Ovary (tissue), 10 donors: ENCODE measurements at places on chromosomes 7 and 10. TPM values are rescaled to one million over a fixed set of nuclear protein-coding genes. Genes with fewer than 3 reads are reported as not detected.

DNA sequence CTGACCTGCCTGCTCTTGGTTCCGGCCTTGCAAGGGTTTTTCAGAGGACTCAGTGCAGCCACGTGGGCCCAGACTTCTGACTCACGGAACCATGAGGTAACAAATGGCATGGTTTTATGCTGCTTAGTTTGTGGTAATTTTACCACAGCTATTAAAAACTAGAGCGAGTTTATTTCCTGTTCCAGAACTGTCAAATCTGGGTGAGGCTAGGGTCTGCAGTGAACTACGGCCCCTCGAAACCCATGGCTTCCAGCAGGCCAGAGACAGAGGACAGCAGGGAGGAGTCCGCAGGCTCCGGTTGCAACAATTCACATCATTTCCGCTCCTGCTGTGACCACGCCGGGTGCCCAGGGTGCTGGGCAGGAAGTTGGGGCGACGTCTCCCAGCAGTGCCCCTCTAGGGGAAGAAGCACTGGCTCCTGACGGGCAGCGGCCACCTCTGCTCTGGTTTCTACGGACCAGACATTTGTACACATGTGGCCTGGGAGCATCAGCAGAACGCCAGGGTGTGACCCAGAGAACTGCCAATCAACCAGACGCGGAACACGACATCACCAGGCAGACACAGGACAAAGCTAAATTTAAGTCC lies 74.8 kb downstream of the ADARB2 start:
- no peak for DNase-seq

DNA sequence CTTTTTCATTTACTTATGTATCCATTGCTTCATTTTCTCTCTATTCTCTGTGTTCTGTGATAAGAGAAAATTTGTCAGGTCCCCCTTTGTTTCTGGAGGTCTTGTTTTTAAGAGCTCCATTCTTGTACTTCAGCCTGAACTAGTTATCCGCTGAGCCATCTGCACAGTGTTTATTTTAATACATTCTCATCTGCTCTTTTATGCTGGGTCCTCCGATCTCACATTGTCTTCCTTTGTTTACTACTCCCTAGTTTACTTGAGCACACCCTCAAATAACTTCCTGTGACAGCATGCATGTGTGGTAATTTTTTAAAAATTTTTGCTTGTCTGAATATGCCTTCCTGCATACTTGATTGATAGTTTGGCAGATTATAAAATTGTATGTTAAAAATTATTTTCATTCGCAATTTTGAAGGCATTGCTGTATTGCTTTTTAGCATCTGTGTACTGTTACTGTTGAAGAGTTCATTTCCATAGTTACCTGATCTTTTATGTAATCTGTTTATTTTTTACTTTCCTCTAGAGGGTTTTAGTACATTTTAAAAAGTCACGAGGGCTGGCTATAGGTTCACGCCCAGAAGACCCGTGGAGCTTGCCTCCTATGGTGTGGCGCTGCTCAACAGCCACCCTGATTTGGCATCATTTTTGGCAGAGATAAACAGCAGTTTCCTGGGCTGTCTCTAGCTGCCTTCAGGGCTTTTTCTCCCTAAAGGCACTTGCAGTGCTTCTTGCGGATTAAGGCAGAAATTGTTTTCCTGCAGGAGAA lies 31.9 kb downstream of the RSBN1L start:
- no peak for DNase-seq

- no peak for DNase-seq
Observed at GRCh38 chr10:89643431-89643811, 1.6 kb downstream of the PANK1 start.

GRCh38 chr7:98281757-98282606 lies 496 bp downstream of the BRI3 start:
- peak; percentile 81 for DNase-seq

DNA sequence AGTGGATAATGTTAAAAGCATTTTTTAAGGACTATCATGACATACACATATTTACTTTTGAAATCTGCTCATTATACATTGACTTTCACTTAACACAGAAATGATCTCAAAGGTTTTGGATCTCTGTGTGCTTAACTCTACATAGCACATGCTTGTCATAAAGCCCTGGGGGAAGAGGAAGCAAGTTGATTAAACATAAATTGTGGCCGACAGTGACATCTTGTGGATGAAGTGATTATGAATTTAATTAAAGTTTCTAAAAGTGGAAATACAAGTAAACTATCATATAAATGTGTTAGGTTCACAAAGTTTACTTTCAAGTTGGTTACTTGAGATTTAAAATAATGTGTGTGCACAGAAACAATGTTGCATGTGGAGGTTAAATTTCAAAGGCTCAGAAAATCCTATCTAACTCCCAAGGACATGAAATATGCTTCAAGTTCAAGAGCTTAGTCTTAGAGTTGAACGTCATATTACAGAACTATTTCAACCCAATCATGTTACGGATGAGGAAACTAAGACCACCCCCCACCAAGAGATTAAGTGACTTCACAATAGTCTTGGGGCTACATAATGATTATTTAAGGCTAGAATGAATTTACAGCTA lies 1247.8 kb downstream of the GATA3 start:
- no peak for DNase-seq

DNA sequence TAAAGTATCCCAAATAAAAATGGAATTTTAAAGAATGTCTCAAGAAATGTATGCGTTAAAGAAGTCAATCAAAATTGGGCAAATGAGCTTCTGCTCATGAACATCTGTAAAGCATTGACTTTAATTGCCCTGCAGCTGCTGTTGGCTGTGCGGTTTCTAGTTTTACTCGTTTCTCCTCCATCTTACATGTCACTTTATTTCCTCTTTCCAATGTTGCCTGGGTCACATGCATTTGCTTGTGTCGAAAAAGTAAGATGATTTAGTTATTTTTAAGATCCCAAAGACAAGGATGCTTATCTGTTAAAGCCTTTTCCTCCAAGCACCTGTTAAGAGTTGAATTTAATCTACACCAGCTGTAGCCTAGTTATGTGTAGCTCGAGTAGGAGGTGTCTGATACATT lies 310.4 kb downstream of the EXOC4 start:
- DNase-seq, result no peak

- no peak for DNase-seq
Observed at GRCh38 chr10:92076722-92077121, 153.2 kb downstream of the BTAF1 start.

DNA sequence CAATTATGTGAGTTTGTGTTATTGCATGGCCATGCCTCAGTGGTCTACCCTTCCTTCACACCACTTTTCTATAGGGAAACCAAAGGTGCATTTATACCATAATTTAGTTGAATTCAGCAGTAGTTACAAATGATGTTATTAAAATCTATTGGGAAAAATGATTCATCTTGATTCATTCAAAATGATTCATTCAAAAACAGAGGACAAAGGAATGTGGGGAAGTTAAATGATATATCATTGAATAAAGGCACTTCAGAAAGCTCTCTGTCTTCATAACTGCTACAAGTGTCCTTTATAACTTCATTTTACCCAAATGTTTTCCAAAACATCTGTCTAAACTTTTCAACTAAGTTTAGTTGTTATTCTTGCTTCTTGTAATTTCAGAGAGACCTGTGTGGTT lies 722.9 kb downstream of the GRM8 start:
- DNase-seq, result no peak

DNA sequence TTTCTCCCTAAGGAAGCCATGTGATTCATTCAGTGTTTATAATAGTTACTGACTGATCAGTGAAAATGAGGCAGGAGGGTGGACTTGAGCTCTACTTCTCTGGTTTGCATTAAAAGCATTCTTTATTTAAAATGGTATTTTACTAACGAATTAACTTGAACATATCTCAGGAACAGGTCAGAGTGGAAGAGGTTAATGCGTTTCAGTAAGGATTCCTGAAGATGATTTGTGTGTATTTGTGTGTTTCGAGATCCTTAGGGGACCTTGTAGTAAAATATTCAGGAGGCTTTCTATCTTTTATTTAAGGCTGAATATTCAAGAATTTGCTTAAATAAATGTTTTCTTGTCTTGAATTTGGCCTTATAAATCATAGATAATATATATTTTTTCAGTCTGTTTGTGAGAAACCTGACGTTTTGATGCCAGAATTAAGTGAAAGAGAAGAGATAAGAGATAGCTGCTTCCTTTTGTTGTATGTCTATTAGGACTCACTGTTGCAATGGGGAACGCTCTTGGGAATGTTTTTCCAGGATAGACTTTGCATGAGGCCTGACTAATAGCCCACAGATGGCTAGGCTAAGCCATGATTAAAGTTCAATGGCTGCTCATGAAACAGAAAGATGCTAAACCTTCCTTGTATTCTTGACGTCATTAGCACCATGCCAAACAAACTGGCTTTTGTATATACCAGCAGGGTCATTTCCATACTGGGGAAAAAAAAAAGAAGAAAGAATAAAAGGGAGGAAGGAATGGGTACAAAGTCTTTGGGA lies 93.8 kb upstream of the MTPN start:
- DNase-seq, result no peak

DNA sequence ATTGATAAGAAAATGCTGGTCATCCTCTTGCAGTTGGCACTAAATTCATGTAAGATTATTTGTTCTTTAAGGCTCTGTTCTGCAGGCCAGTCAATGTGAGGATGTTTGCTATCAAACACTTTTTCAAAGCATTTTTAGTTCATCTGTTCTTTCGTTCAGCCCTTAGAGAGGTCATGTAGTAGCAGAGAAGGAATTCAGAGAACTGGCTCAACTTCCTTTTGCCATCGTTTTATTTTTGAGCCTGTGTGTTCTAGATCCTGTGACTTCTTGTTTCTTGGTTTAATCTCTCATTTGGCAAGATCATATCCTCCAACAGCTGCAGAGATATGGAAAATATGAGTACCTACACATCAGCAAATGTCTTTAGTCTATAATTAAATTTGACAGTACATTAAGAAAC lies 184.3 kb downstream of the NRP1 start:
- no peak for DNase-seq

DNA sequence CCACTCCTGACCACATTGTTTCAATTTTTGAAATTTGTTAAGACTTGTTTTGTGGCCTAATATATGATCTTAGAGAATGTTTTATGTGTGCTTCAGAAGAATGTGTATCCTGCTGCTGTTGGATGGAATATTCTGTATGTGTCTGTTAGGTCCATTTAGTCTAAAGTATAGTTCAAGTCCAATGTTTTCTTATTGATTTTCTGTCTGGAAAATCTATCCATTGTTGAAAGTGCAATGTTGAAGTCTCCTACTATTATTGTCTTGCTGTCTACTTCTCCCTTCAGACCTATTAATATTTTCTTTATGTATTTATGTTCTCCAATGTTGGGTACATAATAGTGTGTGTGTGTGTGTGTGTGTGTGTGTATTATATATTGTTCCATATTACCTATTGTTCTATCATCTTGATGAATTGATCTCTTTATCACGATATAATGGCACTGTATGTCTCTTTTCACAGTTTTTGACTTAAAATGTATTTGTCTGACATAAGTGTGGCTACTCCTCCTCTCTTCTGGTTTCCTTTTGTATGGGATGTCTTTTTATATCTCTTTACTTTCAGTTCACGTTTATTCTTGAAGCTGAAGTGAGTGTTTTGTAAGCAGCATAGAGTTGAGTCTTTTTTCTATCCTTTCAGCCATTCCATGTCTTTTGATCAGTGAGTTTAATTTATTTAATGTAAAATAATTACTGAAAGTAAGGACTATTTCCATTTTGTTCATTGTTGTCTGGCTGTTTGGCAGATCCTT lies 61.3 kb downstream of the AKR1D1 start:
- DNase-seq, result no peak

- DNase-seq, result no peak
Observed at GRCh38 chr10:22625516-22626290, 88.7 kb downstream of the PIP4K2A start.

DNA sequence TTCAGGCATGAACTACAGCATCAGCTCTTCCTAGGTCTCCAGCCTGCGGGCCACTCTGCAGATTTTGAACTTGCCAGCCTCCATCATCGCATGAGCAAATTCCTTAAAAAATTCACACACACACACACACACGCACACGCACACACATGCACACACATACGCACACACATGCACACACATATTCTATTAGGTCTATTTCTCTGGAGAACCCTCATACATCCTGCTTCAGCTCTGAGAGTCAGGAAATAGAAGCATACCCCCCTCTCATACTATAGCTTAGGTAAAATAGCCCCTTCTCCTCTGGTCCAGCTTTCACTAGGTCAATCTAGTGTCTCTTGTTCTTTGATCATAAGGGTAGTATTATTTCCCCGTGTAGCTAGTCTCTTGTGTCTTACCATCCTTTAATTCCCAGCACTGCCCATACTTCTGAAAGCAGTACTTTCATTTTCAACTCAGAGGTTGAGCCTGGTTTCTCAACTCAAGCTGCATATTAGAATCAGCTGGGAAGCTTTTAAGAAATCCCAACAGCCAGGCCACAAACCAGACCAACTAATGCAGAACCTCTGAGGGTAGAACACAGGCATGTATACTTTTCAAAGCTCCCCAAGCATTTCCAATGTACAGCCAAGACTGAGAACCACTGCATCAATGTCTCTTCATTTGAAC lies 30.9 kb upstream of the ITGB8 start:
- DNase-seq, result no peak

- DNase-seq, result peak; percentile 78
Observed at GRCh38 chr7:47571331-47572093, 10.4 kb downstream of the TNS3 start.

DNA sequence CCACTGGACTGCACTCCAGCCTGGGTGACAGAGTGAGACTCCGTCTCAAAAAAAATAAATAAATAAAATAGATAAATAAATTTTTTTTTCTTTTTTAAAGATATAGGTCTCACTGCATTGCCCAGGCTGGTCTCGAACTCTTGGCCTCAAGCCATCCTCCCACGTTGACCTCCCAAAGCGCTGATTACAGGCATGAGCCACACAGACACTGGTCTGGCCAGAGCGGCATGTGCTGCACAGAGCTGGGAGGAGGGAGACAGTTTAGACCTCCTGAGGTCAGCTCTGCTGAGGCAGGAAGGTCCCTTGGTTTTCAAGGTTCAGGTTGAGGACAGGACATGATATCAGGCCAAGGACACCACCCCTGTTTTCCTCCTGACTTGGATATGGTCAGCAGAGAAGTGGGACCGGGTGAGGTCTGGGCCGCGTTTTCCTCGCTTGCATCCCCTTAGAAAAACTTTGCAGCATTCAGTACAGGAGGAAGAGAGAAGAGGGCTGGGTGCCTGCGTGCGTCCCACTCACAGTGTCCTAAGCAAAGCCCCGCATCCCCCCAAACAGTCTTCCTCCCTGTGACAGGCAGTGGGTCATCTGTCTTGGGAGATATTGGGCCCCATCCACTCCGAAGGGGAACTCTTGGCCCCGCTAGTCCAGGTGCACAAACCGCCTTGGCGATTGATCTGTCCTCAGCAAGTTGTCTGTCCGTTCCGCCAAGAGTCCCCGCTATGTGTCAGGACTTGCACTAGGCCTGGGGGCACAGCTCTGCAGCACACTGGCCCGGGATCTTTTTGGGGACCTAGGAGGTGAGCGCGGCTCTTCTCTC lies 56.1 kb downstream of the ZNF727 start:
- DNase-seq, result no peak

- DNase-seq, result no peak
Observed at GRCh38 chr10:395665-396064, 260.4 kb downstream of the ZMYND11 start.

GRCh38 chr10:102629661-102630614 lies 14.3 kb upstream of the TRIM8 start:
- no peak for DNase-seq

LRIT2 gene
- not detected for polyA plus RNA-seq

ASB10 gene
- polyA plus RNA-seq, result not detected

TOMM7 gene
- polyA plus RNA-seq, result 621 TPM

INHBA gene
- polyA plus RNA-seq, result 3.4 TPM

PHKG1 gene
- 0.97 TPM for polyA plus RNA-seq

GHRHR gene
- not detected for polyA plus RNA-seq

SUN3 gene
- polyA plus RNA-seq, result not detected

UNC5B gene
- polyA plus RNA-seq, result 4.2 TPM
